ENCODE measurements at places on chromosomes 5 and 9. TPM values are rescaled to one million over a fixed set of nuclear protein-coding genes. Genes with fewer than 3 reads are reported as not detected.

CFAP77 gene
- polyA plus RNA-seq = not detected

TICAM2 gene
- polyA plus RNA-seq = 1.6 TPM

SPATA31C1 gene
- not detected for polyA plus RNA-seq

IER5L gene
- polyA plus RNA-seq = 0.17 TPM

TYRP1 gene
- not detected for polyA plus RNA-seq

PLAA gene
- polyA plus RNA-seq = 20.3 TPM
